Suppressor macrophage (primary cell): ENCODE measurements at places on chromosomes 2 and 18.

- peak; percentile 85 for DNase-seq
Measured at GRCh38 chr2:12493031-12493513, 223.7 kb upstream of the TRIB2 start.

GRCh38 chr2:53252115-53252514 is 515.5 kb upstream of the CHAC2 start:
- DNase-seq = no peak

DNA sequence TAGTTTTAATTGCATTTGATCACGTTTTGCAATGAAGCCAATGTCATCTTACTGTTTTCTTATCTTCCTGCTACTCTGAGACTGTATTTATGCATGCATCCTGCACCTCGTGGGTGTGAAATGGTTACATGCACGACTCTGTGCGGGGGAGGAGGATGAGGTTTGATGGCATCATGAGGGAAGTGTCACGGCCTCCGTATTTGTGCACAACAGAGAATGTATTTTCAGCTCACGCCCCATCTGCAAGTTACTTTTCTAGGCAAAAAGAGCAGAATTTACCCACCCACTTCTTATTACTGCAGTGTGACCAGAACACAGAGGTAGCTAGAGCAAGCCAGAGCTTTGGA is 145.1 kb downstream of the TDRD15 start:
- peak; percentile 71 for DNase-seq

GRCh38 chr2:14120376-14120775 is 512.1 kb upstream of the LRATD1 start:
- no peak for DNase-seq

- no peak for DNase-seq
Measured at GRCh38 chr2:120985174-120985996, 249.7 kb downstream of the GLI2 start.

GRCh38 chr2:109031476-109032228 is 42.6 kb upstream of the EDAR start:
- peak; percentile 34 for DNase-seq

DNA sequence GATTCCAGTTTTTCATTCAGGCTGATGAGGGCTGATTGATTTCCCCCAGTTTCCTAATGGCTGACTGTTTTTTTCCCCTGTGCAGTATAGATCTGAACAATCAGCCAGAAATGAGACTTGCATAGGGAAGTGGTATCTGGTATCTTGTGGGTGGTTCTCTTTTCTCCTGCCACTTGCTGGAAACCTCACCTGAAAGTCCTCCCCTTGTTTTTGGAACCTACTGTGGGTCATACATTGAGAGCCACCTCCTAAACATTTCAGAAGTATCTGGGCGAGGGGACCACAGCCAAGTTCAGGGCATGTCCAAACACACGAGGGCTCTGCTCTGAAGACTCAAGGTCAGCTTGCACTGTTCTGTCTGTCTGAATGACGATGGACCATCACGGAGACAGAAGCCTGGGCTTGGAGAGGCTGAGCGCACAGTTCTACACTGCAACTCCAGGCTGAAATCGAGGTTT is 19.3 kb downstream of the ALPK2 start:
- no peak for DNase-seq

DNA sequence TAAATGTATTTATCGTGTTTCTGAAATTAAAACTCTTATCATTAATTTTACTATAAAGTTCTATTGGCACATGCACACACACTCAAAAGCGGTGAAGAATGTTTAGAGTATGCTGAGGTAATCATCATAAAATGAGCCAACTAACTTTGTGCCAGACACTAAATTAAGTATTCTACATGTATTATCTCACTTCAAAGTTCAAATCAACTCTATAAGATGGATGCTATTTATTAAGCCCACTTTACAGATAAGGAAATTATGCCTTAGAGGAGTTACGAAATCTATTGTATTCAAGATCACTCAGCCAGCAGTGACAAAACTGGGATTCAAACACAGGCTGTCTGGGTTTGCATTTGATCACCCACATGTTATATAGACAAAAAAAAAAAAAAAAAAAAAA is 24.9 kb downstream of the OLA1 start:
- DNase-seq = no peak

DNA sequence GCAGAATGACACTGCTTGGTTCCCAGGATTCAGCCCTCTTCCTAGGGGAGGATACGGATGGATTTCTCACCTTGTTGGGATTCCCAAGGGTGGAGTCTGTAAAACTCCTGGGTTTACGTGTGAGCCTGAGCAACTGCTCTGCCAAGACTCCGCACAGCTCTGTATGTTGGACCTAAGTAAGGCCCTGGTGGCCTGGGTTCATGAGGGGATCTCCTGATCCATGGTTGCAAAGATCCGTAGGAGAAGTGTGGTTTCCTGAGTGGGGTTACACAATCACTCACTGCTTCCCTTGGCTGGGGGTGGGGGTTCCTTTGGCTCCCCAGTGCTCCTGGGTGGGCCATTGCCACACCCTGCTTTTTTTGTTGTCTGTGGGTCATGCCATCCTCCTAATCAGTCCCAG is 37.7 kb downstream of the ANKRD12 start:
- peak; percentile 69 for DNase-seq

DNA sequence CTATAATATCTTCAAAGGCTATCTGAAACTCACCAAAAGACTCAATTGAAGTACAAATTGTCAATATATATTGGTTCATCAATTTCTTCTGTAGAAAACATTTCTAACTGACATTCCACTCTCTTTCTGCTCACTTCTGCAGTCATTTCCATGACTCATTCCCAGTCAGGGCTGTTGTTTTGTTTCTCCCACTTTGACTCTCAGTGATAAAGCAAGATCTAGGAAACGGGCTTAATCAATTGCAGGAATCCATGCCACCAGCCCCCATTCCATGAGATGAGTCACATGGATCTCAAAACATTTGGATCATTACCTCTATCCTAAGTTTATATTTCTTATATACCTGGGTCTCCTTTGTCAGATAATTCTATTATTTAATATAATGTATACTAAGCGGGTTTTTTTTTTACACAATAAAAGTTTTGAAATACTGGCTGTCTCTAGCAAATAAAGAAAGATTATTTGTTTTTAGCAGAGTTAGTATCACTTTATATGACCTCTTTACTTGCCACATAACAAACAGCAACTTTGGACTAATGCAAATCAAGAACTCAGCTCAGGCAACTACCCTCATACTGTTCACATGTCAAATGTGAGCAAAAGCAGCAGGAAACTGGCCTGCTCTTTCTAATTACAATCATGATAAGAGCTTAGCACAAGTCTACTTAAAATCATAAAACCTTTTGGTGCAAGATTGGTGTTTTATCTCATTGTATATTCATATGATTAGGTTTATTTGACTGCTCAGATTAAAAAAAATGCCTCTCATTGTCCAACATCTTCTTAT is 251.1 kb upstream of the PIK3C3 start:
- no peak for DNase-seq

GRCh38 chr2:178395941-178396570 is 54.9 kb downstream of the PRKRA start:
- DNase-seq = no peak

GRCh38 chr2:68452158-68452900 is 14.8 kb downstream of the FBXO48 start:
- no peak for DNase-seq
